ENCODE measurements at places on chromosomes 2 and 18. TPM values are rescaled to one million over a fixed set of nuclear protein-coding genes. Genes with fewer than 3 reads are reported as not detected.

Gene CHST9
- total RNA-seq, result not detected

Gene LAMA1
- total RNA-seq, result not detected

Gene SLC39A6
- total RNA-seq, result 53.2 TPM

Gene MATN3
- 12.3 TPM for total RNA-seq

Gene LCT
- total RNA-seq, result 0.05 TPM

Gene FIGLA
- not detected for total RNA-seq

Gene HOXD13
- 0.34 TPM for total RNA-seq

Gene STRADB
- 25.7 TPM for total RNA-seq

Gene PRSS56
- total RNA-seq, result not detected
